ENCODE measurements at places on chromosomes 6 and 20.

- DNase-seq = no peak
Measured at GRCh38 chr6:41673704-41674000, 35.4 kb downstream of the MDFI start.

- no peak for DNase-seq
Measured at GRCh38 chr20:58657986-58658385, 6.9 kb downstream of the STX16 start.

GRCh38 chr6:168188369-168189199 lies 109.6 kb upstream of the FRMD1 start:
- no peak for DNase-seq

GRCh38 chr6:68328156-68328555 lies 306.9 kb upstream of the ADGRB3 start:
- DNase-seq = no peak

DNA sequence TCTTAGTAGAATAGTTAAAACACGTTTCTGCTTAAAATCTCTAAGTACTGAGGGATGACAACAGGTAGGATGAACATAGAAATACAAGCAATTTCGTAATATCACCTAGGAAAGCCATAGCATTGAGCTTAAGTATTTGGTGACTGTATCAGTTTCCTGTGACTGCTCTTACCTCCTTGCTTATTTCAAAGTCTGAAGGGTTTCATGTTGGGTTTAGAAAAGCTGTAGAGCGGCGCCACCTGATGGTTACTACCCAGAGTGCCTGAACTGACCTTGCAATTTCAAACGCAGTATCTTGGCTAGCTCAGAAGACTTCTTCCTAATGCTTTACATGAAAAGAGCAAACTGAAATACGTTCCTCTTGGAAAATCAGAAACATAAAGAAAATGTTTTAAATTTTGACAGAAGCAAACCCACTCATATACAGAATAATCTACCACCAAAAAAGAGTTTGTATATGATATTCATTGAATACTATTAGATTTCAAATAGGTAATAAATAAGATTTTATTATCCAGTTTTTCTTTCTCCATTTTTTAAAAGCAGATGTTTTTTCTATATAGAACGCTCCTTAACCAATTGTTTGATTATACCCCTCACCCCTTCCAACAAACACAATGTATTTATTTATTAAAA lies 82.3 kb upstream of the RIPOR2 start:
- DNase-seq = no peak

DNA sequence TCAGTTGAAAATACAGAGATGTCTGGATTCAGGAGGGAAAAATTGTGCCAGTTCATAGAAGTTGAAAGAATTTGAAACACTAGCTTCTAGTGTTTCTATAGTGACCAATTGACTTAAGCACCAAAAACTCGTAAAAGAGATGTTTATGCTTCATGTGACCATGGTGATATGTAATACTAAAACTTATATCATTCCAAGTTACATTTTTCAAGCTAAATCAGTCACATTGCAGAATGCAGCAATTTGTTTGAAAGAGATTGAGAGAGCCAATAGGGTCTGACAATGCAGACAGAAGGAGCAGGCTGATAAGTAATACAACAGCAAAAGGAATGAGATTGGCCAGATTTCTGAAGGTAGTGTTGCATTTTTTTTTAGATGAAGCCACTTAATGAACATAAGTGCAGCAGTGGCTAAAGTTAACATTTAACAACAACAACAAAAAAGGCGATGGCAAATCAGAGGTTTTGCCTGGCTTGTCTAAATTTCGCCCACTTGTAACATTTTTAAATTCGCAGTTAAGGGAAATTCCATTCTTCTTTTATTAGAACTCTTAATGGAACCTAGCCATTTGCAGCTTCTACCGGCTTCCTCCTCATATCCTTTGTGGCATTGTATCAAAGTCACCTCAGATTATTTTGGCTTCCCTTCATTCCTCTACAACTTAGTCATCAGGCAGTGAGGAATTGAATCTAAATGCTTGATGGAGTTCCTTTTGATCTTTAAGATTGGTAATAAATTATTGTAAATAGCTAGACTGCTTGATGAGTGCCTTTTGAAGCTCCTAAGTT lies 484.0 kb upstream of the SOX4 start:
- DNase-seq = no peak

DNA sequence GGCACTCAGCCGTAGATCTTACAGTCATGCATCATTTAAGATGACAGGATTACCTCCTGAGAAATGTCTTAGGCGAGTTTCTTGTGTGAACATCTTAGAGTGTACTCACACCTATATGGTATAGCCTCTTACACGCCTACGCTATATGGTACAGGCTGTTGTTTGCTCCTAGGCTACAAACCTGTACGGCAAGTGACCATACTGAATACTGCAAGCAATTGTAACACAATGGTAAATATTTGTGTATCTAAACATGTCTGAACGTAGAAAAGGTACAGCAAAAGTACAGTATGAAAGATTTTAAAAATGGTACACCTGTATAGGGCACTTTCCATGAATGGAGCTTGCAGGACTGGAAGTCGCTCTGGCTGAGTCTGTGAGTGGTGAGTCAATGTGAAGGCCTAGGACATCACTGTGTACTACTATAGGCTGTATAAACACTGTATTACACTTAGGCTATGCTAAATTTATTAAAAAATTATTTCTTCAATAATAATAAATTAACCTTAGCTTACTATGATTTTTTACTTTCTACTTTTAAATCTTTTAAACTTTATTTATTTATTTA lies 541 bp upstream of the IL20RA start:
- DNase-seq = no peak

GRCh38 chr6:72649032-72649984 lies 27.4 kb downstream of the KCNQ5 start:
- DNase-seq = no peak

- no peak for DNase-seq
Measured at GRCh38 chr6:119742188-119742803, 392.7 kb upstream of the MAN1A1 start.

- DNase-seq = no peak
Measured at GRCh38 chr6:43870660-43871061, 100.7 kb downstream of the VEGFA start.
